GM04504 (cell line): ENCODE measurements at places on chromosomes 7 and 10.

- no peak for DNase-seq
Observed at GRCh38 chr10:86413046-86413728, 46.6 kb upstream of the GRID1 start.

GRCh38 chr10:98415731-98416119 lies 743 bp upstream of the PYROXD2 start:
- no peak for DNase-seq

DNA sequence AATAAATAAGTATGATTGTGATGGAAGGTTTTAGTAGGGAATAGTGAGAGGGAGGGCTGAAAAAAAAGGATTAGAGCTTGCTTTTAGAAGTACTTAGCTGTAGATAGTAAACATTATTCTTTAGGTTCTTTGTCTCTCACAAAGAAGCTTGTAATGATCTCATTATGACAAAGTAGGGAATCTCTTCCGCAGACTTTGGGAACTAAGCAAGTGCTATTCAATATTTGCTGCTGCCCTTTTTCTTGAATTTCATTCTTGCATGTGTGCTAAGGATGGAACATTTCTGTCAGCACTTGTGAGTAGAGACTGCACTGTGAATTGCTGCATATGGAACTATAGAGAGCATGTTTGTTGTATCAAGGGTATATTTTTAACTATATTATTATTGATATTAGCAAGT lies 173.4 kb downstream of the ST7 start:
- DNase-seq, result no peak

- no peak for DNase-seq
Observed at GRCh38 chr10:95963202-95963990, 55.6 kb downstream of the CC2D2B start.

DNA sequence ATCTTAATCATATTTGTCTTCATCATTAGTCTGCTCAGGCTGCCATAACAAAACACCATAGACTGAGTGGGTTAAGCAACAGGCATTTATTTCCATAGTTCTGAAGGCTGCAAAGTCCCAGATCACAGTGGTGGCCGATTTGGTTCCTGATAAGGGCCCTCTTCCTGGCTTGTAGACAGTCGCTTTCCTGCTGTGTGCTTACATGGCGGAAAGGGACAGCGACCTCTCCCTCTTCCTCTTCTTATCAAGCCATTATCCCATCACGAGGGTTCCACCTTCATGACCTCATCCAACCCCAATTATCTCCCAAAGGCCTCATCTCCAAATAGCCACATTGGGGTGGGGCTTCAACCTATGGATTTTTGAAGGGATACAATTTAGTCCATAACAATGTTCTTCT lies 84.0 kb downstream of the LYZL1 start:
- no peak for DNase-seq

DNA sequence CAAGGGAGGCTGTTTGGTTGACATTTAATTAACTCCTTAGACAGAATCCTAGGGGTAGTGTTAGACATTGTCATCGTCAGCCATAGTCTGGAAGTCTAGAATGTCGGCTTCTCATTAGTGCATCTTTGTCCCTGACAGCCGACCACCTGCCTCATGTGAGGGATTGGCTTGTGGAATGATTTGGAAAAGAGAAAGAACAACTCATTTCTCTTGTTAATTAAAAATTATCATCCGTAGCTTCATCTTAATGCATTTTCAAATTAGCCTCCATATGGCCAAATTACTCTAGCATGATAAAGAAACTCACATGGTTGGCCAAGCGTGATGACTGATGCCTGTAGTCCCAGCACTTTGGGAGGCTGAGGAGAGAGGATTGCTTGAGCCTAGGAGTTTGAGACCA lies 97.7 kb upstream of the PARD3 start:
- no peak for DNase-seq

- DNase-seq, result no peak
Observed at GRCh38 chr10:110528224-110528996, 30.7 kb downstream of the DUSP5 start.

- DNase-seq, result no peak
Observed at GRCh38 chr10:94043431-94043990, 49.8 kb downstream of the PLCE1 start.

GRCh38 chr7:112081778-112082177 lies 124.4 kb downstream of the DOCK4 start:
- no peak for DNase-seq

DNA sequence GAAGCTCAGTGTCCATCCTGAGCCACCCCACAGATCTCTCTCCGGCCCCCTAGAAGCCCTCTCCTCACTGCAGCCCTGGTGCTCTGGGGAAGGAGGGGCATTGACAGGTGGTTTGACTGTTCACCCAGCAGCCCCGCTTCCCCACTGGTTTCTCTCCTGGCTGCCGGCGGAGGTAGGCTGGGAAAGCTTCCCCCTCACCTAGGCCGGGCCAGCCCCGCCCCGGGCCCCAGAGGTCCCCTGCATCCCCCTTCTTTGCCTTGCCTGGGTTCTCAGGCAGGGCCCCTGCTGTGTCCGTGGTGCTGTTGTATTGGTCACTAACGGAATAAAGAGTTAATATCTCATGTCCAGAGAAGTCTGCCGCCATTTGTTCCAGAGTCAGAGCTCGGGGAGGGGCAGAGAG lies 21.2 kb downstream of the CLEC2L start:
- DNase-seq, result no peak

- DNase-seq, result no peak
Observed at GRCh38 chr7:144854839-144855424, 19.1 kb upstream of the TPK1 start.

GRCh38 chr10:108425283-108425964 lies 1260.9 kb upstream of the SORCS1 start:
- DNase-seq, result no peak

- DNase-seq, result peak; percentile 60
Observed at GRCh38 chr7:84194484-84195271, at the start of gene SEMA3A. TSS of gene SEMA3A (minus strand) at chr7:84194789. CDS start at chr7:84194586, 203 bp downstream.

DNA sequence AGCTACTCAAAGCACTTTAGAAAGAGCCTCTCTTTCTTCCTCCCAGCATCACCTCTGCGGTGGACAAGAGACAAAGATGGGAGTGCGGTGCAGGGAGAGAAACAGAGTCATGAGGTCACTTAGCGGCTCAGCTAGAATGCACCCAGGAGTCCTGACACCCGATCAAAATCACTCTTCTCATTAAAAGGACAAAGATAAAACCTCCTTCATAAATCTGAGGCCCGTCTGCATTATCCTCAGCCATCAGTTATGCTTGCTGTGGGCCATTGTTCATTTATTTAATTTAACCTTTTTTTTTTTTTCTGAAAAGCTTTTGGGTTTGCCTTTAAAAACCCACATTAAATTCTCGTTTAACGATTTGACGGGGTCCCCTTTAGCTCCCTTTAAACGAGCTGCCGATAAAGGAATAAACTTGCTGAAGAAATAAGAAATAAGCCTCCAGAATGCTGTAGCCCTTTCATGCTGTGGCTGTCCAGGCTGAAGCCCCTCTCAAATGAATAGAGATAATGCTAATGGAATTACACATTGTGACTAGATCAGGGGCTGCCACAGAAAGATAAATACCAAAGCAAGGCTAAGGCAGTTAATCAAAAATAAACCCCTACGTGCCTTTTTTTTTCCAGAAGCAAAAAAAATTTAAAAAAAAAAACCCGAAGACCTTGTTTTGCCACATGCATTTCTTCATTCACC lies 16.1 kb upstream of the PLXNA4 start:
- no peak for DNase-seq

DNA sequence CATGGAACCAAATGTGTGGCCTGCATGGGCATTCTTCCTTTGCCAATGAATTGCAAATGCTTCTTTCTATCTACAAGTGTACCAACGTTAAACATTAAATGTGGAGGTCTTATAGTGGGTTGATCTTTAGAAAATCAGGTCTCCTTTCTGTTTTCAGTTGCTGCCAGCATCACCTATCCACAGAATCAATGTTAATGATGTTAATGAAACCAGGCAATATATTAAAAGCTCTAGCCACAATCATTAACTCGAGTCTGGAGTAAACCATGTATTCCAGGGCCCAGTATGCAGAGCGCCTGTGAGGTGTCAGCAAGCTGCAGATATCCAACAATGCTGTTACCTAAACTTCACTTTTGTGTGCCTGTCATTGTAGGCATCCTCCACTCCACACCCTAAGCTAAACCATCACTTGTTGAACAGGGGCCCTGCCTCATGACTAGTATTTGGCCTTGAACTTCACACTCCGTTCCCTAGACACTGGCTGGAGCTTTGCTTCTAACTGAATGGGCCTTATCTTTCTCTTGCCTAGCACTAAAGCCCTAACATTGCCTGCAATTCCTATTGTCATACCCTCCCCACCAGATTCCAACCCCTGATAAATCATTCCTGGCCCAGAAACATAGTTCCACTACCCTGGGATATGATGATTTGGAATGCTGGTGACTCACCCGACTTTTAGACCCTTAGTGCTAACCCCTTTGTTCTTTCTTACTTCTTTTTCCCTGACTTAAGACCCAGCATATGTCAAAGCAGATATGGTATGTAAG lies 24.3 kb upstream of the ITGB8 start:
- no peak for DNase-seq

- no peak for DNase-seq
Observed at GRCh38 chr7:135291809-135292253, 58.2 kb downstream of the STRA8 start.

DNA sequence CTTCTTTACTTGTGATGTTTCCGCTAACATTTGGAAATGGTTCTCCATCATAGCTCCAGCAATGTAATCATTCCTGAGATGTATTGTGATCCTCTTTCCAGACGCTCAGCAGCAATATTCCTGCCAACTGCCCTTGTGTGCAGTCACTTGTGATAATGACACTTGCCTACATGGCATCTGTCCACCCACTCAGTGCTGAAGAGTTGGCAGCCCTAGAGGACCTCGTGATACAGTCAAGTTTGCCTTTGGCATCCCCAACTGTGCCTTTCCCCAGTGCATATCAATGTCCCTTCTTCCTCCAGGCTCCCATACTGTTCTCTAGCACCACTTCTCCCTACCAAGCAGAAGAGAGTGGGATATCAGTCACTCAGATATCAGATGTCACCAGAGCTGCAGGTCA lies 64.9 kb downstream of the MYOF start:
- no peak for DNase-seq

GRCh38 chr7:135706858-135707569 lies 21.0 kb downstream of the SLC13A4 start:
- no peak for DNase-seq

GRCh38 chr7:133789974-133790373 lies 337.2 kb upstream of the LRGUK start:
- DNase-seq, result no peak

- no peak for DNase-seq
Observed at GRCh38 chr10:62778125-62778524, 26.4 kb upstream of the ADO start.

GRCh38 chr7:148856578-148856881 lies 27.6 kb downstream of the EZH2 start:
- no peak for DNase-seq

DNA sequence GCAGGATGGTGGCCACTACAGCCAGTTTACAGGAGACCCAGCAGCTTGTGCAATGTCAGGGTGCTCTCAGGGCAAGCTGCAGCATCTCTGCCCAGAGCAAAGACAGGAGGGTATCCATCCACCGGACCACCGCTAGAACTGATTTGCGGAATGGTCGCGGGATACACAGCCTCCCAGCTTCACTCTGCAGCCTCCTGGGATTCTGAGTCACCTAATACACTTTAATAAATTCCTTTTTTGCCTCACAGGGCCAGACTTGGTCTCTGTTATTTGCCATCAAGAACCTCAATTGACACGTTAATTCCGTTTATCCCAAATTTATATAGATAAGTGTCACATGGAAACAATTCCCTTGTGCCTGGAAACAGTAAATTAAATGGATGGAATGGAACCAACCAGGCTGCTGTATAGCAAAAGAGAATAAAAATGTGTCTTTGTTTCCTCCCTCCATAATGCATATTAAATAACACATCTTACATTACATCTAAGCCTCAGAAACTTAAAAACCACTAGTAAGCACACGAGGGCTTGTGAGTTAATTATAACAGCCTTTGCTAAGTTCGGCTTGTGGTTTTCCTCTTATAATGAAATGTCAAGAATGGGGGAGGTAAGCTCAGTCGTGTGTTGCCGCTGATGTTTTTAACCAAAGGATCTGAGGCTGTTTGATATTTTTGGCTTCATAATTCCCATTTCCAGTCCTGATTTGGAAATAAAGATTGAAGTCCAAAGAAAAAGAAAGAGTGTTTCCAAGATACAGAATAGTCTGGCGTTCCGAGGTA lies 52.1 kb downstream of the ADRB1 start:
- no peak for DNase-seq

DNA sequence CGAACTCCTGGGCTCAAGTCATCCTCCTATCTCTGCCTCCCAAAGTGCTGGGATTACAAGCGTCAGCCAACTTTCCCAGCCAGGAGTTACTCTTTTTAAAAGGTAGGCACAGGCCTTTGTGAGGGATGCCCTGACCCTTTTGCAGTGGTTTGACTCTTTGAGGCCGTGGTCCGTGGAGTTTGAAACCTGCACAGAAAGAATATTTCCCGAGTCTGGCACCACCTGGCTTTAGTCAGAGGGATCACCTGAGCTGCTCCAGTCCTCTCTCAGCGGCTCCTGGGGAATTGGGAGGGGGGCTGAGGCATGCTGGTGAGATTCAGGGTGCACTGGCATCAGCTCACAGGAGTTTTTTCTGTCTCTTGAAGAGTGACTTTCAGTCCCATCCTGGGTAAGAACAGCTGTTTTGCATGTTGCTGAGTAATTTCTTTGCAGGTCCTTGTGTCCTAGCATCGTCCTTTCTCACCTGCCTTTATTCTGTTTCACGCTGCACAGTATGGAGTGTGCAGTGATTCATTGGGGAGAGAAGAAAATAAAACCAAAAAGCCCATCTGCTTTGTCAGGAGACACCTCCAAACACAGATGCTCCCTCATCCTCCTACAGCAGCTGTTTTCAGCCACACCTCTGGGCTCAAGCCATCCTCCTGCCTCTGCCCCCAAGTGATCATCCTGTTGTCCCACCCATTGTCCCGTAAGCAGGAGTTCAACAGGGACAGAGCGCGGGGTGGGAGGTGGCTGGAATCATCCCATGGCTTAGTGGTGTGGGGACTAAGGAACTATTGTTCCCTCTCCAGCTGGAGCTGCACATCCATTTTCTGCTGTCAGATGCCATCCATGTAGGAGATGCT lies 284.7 kb downstream of the CAMK1D start:
- no peak for DNase-seq

DNA sequence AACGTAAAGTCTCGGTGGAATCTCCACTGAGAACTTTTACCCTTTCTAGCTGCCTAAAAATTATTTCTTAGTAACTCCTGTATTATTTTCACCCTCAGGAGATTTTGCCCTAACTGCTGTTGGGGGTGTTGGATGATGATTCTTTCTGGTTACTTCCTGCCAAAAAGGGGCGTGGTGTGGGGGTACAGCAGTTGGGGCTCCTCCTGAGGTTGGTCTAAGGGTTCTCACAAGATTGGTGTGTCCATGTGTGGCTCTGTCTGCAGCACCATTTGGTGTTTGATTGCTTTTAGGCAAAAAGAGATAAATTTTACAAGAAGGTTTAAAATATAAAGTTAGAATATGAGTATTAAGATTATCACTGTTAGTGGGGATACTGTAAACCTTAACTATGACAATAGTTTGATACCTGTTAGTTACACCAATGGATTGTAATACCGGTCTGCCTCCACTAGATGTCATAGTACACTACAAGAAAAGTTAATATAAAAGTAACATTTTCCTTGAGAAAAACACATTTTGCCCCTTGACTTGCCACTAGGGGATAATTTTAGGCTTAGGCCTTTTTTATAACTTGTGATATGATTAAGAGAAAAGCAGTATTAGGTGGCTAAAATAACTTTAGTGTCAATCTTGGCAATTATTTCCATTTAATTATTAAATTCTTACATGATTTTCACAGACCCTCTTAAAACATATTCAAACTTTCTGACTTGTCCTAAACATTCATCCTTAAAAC lies 928.7 kb downstream of the IPMK start:
- peak; percentile 4 for DNase-seq
